ENCODE measurements at places on chromosomes 16 and 17.

- DNase-seq: no peak
Observed at GRCh38 chr17:82299452-82299851, 18.0 kb downstream of the CD7 start.

DNA sequence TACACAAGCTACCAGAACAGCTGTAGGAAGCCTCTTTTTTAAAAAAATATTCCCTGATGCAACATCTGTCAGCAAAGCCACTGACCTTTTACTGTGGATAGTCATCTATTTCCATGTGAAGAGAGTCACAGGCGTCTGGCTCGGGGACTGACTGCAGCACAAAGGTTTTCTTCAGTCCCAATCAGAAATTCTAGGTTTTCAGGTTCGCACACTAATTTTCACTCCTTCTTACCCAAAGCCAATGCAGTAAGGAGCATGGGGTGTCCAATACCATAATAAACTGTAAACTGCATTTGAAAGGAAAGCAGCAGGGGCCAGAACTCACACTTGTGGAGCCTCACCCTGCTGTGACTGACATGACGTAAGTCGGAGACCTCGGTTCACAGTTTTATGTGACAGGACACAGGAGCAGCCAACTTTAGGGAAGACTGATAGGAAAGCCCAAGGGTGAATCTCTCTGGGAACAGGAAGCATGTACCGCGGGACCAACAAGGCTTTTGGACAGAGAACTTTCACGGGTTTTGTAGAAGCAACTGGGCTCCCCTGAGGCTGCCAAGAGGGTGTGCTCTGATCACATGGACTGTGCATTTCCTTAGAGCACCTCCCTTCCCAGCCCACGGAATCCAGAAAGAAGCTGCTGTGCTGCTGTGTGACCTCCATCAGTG lies 9.1 kb upstream of the TMEM100 start:
- DNase-seq: no peak

- no peak for DNase-seq
Observed at GRCh38 chr17:64209983-64210382, 53.1 kb downstream of the TEX2 start.

DNA sequence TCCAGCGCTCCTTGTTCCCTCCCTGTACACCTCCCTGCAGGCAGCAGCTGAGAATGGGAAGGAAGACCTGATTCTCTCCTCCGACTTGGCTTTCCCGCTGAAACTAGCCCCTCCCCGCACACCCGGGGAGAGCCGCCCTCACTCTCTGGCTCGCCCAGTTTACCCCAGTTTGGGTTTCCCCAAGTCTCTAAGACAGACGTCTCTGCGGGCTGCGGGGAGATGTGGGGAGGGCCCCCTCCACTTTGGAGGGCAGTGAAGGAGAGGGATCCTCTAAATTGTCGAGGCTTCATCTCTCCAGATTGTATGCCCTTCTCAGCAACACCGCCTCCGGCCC lies 797 bp downstream of the GRB7 start:
- DNase-seq: peak; percentile 37

GRCh38 chr17:35973333-35974260 lies 7.7 kb downstream of the CCL16 start:
- no peak for DNase-seq

DNA sequence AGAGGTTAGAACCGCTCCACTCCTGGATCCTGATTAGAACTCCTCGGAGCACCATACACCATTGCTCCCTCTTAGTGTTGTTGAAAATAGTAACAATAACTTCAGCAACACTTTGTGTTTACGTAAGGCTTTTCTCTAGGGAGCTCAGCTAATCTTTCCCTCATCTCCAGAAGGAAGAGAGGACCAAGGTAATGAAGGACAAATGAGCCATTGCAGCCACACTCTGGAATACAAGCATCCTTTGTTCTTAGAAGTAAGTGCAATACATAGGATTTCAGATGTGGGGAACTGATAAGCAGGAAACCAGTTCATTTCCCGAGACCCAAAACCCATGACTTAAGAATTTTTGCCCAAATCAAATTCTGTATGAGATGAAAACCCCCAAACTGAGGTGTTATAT lies 22.9 kb upstream of the ZNF652 start:
- DNase-seq: no peak

DNA sequence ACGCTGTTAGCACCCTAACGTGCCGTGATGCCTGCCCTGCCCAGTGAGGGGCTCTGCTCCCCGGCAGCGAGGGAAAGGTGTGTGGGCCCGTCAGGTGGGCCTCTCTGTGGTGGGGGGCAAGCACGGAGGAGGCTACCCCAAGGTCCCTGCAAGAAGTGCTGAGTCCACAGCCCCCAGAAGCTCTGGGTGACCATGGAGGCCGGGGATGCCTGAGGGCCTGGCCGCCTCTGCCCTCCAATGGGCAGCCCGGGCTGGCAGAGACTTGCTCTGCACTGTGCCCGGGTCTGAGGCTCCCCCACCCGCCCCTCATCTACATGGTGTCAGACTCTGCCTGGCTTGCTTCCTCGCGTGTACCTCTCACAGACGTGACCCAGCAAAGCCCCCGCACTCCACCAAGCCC lies 12.2 kb downstream of the SLC38A10 start:
- DNase-seq: no peak

GRCh38 chr16:1300664-1301476 lies 8.6 kb upstream of the UBE2I start:
- DNase-seq: peak; percentile 52

DNA sequence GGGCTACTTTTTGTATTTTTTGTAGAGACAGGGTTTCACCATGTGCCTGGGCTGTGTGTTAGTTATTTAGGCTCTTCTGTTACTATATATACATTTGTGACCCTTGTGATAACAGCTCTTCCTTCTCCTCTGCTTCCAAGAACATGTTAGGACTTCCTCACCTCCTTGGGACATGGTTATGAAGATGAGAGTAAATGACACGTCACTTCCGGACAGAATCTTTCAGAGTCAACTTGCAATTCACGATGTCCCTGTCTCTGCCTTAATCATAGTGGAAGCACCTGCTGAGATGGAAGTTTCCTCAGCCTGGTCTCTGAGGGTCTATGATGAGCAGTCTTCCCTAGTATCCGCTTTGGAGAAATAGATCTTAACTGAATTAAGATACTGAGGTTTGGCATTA lies 42.9 kb downstream of the CCDC42 start:
- DNase-seq: no peak

GRCh38 chr17:57600074-57600473 lies 145.0 kb downstream of the CCDC182 start:
- no peak for DNase-seq

DNA sequence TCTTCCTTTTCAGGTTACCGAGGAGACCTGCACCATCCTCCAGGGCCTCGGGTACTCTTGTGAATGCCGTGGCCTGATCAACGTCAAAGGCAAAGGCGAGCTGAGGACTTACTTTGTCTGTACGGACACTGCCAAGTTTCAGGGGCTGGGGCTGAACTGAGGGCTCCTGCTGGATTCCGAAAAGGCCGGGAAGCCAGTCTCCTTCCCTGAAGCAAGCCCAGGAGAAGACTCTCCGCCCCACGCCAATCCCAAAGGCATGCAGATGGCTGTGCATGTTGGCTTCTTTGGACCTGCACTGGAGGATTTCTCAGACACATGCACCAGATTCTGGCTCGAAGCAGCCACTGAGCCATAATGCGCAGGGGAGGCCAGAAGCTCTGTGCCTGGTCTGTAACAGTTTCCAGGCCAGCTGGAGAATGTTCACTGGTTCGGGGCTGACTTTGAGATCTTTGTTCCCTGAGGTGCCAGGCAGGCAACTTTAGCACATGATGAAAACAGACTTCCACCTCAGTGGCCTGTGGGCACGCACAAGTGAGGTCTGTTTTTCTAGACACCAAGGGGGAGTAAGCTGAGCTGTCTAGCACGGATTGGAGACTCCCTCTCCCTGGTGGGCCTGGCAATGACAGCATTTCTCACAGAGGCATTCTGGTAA lies 49.1 kb downstream of the ADCY7 start:
- DNase-seq: no peak

DNA sequence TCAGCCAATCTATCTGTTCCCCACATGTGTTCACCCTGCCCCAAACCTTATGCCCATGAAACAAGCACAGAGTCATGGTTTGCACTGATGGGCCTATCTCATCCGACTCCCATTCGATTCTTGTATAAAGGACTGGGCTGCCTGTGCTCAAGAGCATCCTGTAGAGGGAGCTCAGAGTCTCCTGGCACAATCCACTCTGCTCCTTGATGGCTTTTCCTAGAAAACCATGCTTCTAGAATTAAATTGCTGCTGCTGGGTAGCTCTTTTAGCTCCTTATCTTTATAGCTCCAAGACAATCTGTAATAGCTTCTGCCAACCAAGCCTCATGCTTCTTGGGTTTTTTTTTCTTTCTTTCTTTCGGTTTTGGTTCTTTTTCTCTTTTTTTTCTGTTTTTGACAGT lies 9.7 kb downstream of the ZNF19 start:
- DNase-seq: no peak

GRCh38 chr17:9470171-9470570 lies 105.4 kb downstream of the STX8 start:
- DNase-seq: no peak

DNA sequence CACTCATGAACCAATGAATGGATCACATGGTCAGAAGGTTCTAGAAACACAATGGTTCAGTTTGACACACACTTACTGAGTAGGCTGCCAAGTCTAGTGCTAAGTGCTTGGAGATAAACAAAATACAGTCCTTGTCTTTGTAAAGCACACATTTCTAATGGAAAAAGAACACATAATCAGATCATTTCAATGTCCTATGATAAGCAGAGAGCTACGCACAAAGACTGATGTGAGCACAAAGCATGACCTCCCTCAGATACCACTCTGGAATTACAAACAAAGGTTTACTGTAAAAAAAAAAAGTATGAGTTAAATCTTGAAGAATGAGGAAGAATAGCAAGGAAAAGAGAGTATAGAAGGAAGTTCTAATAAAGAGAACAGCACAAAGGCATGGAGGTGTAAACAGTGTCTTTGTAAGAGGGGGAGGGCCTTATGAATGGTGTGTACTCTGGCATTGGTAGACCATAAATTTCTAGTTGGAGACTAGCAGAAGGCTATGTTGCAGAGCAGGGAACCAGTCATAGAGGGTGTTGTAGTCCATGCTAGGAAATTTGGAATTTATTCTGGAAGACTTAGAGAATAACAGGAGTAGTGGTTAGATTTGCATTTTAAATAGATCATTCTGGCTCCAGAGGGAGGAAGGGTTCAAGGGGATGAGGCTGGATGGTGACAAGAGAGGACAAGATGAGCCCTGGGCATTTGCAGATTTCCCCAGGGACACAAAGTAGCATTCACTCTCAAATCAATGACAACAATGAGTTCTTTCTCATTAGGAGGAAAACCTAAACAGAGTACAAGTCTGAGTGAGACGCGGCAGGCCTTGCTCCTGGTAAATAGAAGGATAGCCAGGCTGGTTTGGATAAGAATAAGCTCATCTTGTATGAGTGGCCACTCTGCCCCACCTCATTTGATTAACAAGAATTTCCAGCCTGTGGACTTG lies 468.0 kb downstream of the TOX3 start:
- no peak for DNase-seq

- no peak for DNase-seq
Observed at GRCh38 chr16:56320056-56320455, 105.3 kb downstream of the AMFR start.

DNA sequence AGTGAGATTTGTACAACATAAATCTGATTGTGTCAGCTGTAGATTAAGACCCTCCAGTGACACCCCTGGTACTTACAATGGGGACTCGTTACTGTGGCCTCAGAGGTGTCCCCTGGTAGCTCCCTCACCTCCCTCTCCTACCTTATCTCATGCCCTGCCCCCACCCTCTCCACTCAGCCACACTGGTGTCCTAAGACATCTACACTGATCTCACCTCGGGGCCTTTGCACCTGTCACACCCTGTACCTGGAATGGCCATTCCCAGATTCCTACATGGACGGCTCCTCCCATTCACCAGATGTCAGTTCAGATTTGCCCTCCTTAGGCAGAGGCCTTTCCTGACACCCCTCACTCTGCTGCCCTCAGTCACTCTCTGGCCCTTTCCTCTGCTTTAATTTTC lies 319.3 kb downstream of the CPPED1 start:
- DNase-seq: no peak

- no peak for DNase-seq
Observed at GRCh38 chr17:38857271-38857670, 3.8 kb upstream of the RPL23 start.

DNA sequence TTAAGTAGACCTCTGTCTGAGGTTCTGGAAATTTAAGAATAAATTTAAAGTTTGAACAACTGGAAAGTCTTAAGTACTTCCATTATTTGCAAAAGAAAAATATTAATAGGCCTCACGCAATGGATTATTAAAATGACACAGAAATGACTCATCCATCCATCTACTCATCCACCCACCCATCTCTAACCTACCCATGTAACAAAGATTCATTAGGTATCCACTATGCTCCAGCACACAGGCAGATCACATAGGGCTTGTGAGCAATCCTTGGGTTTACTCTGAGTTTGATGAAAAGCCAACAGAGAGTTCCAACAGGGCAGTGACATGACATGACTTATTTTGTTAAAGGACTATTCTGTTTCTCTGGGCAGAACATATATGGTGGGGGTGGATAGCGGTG lies 93.3 kb downstream of the HELZ start:
- no peak for DNase-seq

- DNase-seq: no peak
Observed at GRCh38 chr16:15576960-15577958, 65.7 kb downstream of the MARF1 start.

- no peak for DNase-seq
Observed at GRCh38 chr17:79485991-79486390, 124.9 kb downstream of the RBFOX3 start.

All from activated naive CD4-positive, alpha-beta T cell (primary cell).